ENCODE measurements at places on chromosomes 2 and 18. TPM values are rescaled to one million over a fixed set of nuclear protein-coding genes. Genes with fewer than 3 reads are reported as not detected.

GDF7 gene
- 0.32 TPM for total RNA-seq

GALNT13 gene
- 3.2 TPM for total RNA-seq

ATP6V1B1 gene
- 0.89 TPM for total RNA-seq

CRYGC gene
- total RNA-seq, result not detected

RIT2 gene
- total RNA-seq, result not detected

VWA3B gene
- total RNA-seq, result 0.50 TPM

MARS2 gene
- total RNA-seq, result 6.0 TPM

RESP18 gene
- not detected for total RNA-seq

ATP6V1C2 gene
- 0.47 TPM for total RNA-seq

UGT1A8 gene
- not detected for total RNA-seq

ABCG5 gene
- not detected for total RNA-seq

TEKT4 gene
- total RNA-seq, result not detected

UGT1A10 gene
- total RNA-seq, result not detected

GREB1L gene
- total RNA-seq, result 19.7 TPM

LHCGR gene
- 0.44 TPM for total RNA-seq

ORC4 gene
- 39.5 TPM for total RNA-seq

IL1RL1 gene
- total RNA-seq, result 54.0 TPM

GALNT3 gene
- 0.35 TPM for total RNA-seq

GTF2A1L gene
- total RNA-seq, result not detected
